ENCODE measurements at places on chromosomes 12 and 14.

DNA sequence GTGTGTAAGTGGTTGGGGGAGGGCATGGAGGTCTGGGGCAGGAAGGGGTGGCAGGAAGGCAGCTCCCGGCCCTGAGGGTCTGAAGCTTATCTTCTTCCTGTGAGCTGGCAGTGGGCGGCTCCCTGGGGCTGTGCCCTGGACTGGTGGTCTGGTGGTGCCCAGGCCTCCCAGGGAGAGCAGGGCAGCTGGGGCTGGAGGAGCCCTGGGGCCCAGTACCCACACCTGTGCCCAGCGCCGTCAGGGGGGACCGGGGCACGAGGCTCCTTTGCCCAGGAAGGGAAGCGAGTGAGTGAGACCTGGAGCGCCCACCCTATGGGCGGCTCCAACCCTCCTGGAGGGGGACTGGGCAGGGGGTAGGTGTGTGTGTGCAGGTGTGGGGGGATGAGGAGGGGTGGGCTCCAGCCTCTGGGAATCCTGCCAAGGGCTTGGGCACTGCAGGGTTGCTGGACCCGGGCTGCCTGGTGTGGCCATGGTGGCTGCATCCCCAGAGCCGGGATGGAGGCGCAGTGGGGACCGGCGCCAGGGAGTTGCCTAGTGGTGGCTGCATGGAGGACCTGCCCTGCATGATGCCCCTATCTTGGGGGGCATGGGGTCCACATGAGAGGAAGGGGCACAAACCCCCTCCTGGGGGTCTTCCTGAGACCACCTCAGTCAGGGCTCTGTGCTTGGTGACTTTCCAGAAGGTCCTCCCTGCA lies 353.6 kb downstream of the TMEM121 start:
- DNase-seq = no peak

DNA sequence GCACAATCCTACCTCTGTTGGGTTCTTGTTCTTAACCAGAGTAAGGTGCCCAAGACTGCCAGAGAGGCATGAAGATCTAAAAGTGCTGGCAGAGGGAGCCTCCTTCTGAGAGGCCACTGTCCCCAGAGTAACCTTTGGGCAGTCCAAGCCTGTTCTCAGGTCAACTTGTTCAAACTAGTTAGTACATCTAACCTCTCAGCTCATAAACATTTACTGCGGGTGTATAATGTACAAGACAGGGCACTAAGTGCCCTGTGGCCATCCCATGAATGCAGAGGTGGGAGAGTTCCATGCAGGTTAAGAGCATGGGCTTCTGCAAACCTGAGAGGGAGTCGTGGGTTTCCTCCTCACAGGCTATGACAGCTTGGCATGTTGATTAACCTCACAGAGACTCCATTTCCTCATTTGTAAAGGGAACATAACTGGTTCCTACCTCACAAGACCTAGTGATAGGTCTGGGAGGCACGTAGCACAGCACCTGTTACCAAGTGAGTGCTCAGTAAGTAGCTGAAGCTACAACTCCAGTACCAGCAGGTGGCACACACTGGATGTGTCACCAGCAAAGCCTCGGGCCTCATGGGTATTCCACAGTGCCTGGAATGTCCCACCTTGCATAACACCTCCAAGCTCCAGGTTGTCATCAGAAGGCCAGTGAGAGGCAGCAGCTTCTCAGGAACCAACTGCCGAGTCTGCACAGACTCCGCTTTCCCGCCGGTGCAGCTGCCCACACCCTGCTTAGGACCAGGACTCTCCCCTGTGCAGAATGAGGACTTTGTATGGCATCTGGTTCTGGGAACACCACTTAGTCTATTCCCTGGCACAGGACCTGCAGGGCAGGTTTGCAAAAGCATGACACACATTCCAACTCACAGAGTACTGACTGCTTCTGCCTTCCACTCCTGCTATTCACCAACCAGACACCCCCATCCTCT lies 4.4 kb downstream of the VDR start:
- no peak for DNase-seq

DNA sequence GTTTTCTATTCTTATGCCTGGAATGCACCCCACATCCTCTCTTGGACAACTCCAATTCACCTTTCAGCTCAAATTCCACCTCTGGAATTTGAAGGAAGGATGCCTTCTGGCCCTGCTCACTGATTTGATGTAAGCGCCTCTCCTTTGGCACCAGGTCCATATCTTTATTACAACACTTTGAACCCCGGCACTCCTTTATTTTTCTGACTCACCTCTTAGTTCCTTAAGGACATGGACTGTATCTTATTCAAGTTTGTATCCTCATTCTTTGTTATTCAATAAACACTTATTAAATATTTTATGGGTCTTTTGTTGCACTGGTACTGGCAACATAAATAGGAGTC lies 3.1 kb downstream of the GALC start:
- peak; percentile 3 for DNase-seq

- DNase-seq = no peak
Observed at GRCh38 chr12:127729381-127729780, 537.6 kb upstream of the TMEM132C start.

DNA sequence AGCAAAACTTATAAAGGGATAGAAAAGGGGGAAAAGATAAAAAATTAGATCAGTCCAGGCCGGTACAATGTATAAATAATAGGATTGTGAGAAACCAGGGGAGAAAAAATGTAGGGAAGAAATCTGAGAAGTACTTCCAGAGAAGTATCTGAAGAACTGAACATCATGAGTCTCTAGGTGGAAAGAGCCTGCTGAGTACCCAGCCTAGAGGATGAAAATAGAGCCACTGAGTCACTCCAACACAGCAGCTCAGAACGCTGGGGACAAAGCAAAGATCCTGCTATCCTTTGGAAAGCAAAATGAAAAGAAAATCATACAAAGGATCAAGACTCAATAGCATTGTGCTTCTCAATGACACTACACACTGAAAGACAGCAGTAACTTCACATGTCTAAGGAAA lies 138.0 kb downstream of the ANO6 start:
- no peak for DNase-seq

GRCh38 chr12:15265875-15266274 lies 44.7 kb upstream of the RERG start:
- DNase-seq = no peak

- no peak for DNase-seq
Observed at GRCh38 chr12:89825591-89826449, 117.2 kb upstream of the ATP2B1 start.

- DNase-seq = no peak
Observed at GRCh38 chr12:32407795-32408194, 8.4 kb downstream of the FGD4 start.

DNA sequence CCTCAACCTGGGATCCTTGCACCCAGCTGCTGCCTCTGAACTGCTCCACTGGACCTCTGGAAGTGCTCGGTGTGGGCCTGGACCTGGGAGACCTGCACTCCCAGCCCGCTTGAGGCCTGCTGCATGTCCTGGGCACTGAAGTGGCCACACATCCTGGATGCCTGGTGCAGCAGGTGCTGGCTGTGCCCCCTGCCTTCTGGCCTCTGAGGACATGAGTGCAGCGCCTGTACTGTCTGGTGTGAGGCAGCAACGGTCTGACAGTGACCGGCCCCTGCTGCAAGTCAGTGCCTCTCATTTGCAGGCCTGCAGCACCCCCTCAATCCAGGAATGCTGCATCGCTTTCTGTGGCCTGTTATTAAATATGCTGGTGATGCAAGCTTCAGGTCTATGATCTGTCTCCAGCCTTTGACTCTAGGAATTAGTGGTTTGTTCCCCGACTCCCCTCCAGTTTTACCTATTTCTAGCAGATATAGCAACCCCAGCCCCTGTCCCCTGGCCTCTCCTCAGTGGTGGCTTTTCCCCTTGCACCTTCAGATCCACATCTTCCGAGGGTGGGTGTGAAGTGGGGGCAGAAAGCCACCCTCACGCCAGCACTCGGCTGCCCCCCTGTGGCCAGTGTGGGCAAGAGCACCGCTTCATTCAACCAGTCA lies 3.6 kb downstream of the SMIM41 start:
- DNase-seq = no peak

- no peak for DNase-seq
Observed at GRCh38 chr14:102575160-102575845, 17.1 kb upstream of the RCOR1 start.

DNA sequence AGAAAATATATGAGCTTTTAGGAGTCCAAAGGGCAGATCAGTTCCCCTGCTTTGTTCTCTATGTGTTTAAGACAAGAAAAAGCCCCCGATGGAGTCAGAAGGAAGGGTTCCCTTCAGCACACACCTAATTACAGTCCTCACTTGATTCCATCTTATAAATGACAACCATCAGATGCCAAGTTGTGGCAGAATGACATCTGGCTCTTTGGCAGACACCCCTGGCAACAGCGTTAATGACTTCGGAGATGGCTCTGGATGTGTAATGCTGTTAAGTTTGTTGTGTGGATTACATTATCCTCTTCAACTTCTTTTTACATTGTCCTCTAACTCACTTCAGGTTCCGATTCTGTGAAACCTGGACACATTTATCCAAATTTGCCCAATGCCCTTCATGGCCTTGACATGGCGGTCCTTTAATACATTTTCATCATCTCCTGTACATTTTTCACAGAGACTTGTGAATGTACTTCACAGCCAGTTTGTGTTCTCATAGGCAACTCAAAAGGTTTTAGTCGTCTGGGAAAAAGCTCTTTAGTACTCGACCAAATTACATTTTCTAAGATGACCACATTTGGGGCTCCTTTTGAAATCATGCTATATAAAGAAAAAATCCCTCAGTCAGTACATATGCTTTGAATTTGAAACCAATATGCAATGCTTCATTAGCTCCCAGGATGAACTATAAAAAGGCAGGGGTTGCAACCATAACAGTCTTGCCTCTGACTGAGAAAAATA lies 667.8 kb downstream of the NOVA1 start:
- no peak for DNase-seq

GRCh38 chr14:98564541-98564940 lies 707.5 kb downstream of the BCL11B start:
- no peak for DNase-seq

DNA sequence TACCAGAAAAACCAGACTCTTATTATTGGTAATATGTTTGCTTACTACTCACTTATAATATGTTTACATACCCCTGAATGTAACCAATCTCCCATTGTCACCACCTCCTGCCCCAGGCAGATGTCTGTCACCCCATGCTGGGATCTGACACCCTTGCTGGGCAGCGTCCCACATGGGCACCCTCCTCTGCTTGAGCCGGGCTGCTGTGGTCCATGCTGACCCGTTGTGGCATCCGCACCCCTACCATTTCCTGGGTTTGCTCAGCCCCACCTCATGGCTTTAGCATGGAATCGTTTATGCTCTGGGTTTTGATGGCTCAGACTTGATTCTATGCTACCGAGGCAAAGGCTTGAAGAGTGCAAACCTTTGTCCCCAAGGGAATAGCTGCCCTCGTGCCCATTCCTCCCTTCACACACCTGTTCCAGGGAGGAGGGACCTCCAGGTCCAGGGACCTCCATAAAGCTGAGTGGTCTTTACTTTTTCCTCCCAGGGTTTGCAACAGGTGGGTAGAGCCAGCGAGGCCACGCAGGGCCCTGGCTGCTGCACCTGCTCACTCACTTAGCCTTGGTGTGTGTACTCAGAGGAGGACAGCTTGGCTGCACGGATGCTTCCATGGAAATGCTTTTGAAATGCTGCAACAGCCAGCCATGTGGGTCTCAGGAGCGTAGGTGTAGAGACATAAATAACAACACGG lies 68.7 kb downstream of the PRMT8 start:
- no peak for DNase-seq

DNA sequence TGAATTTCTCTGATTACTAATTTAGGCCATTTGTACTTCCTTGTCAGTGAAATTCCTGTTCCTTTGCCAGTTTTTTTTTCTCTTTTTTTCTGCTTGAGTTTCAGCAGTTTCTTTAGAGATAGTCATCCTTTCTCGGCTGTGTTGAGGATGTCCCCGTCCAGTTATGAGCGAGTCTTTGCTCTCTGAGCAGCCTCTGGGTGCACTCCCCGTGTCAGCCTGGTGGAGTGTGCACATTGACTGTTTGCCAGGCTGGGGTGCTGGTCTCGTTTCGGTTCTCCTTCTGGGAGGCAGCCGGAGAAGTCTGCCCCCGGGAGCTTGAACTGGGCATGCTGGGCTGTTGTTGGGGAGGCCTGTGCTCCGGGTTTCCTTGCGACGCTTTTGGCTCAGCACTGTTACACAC lies 3.0 kb downstream of the PACS2 start:
- DNase-seq = no peak

GRCh38 chr12:82375201-82375600 lies 16.9 kb downstream of the METTL25 start:
- DNase-seq = no peak

DNA sequence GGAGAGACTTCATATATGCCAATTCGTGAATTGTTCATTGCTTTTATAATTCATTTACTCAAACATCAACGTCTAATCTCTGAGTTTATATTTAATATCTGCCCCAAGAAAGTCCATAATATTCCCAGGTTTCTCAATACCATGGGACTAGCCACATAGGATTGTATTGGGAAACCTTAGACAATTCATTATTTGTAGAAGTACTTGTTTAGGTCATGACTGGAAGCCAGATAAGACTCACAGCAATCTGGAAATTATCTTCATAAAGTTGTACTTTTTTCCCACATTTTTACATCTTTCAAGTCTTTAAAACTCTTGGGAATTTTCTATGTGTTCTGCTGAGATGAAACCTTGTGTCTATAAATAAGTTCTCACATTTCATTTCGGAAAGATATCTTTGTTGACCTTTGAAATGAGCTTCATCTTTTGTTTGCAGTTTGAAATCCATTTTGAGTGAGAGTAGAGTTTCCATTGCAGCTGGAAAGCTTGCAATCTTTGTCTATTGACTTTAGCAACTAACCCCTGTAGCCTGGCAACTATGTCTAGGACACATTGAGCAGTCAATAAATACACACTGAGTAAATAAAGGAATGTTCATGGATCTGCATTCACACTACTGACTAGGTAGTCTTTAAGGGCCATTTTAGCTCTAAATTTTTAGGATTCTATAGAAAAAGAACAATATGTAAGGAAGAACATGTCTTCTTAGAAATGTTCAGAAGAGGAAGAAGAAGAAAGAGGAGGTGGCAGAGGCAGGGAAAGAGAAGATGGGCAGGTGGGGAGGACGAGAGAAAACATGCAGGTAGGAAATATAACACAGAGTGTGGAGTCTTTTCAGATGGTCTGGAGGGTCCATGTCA lies 154.4 kb downstream of the LRIG3 start:
- no peak for DNase-seq

- DNase-seq = no peak
Observed at GRCh38 chr14:56949828-56950227, 139.5 kb upstream of the OTX2 start.

- no peak for DNase-seq
Observed at GRCh38 chr12:128079446-128079845, 187.5 kb upstream of the TMEM132C start.

DNA sequence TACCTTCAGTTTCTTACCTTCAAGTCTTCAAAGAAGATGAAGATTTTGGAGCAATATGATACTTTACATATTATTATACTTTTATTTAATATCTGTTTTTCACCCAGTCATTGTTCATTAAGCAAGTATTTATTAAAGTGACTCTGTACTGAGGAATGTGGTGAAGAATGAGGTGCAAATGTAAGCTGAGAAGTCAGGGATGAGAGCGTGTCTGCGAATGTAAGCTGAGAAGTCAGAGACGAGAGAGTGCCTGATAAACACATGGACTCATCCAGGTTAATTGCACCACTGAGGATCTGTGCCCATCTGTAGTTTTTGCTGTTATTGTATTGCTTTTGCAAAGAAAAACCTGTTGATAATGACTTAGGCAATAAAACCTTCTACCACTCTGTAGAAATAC lies 211.9 kb upstream of the FAR2 start:
- peak; percentile 12 for DNase-seq

- DNase-seq = no peak
Observed at GRCh38 chr12:53974084-53975063, at the start of gene HOTAIR. Gene HOTAIR (minus strand): TSS chr12:53974954.

- peak; percentile 47 for DNase-seq
Observed at GRCh38 chr12:106865683-106866082, 90.0 kb upstream of the TMEM263 start.

- no peak for DNase-seq
Observed at GRCh38 chr12:58413794-58414193, 472.4 kb downstream of the ATP23 start.
